Stimulated activated CD4-positive, alpha-beta T cell treated with anti-CD3 and anti-CD28 coated beads, Interleukin-12 subunit alpha, Interleukin-12 subunit beta, amount 100 ng/mL, for 48 hours (primary cell): ENCODE measurements at places on chromosomes 1 and 21.

DNA sequence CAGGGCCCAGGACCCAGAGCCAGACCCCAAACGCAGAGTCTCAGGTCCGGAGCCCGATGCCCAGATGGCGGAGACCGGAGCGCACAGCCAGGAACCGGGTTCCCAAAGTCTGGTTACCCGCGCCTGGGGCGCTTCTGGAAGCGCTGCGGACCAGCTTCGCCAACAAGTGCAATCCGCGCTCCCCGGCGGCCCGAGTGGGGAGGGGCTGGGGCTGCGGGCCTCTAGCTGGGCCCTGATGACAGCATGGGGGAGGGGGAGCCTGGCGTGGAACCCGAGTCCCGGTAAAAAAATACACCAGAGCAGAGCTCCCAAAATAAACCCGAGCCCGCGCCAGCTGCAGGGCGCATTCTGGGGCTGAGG is 494 bp downstream of the NT5C1A start:
- no peak for DNase-seq

- DNase-seq = no peak
These were observed 708.4 kb upstream of the ADAMTS5 start for GRCh38 chr21:27675306-27675705.

DNA sequence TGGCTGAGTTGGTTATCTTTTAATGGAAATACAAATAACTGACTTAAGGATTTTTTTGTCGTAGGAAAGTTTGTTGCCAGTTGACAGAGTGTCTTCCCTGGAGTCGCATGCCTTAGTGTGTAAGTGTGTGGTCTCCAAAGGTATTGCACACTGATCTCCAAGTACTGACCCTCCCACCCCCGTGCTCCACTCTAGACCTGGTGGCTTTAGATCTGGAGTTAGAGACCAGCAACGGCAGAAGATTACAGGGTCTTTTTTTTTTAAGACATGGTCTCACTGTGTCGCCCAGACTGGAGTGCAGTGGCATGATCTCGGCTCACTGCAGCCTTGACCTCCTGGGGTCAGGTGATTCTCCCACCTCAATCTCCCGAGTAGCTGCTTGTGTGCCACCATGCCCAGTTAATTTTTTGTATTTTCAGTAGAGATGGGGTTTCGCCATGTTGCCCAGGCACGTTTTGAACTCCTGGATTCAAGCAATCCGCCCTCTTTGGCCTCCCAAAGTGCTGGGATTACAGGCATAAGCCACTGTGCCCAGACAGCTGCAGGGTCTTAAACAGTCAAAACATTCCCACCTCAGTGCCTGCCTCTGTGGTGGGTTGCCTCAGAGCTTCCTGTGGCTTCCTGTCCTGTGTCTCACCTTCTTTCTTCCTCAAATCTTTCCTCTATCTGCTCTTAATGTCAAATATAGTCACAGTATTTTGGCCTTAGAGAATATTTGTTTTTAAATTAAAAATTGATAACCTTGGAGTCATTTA is 6.9 kb downstream of the TRAPPC10 start:
- DNase-seq = no peak

DNA sequence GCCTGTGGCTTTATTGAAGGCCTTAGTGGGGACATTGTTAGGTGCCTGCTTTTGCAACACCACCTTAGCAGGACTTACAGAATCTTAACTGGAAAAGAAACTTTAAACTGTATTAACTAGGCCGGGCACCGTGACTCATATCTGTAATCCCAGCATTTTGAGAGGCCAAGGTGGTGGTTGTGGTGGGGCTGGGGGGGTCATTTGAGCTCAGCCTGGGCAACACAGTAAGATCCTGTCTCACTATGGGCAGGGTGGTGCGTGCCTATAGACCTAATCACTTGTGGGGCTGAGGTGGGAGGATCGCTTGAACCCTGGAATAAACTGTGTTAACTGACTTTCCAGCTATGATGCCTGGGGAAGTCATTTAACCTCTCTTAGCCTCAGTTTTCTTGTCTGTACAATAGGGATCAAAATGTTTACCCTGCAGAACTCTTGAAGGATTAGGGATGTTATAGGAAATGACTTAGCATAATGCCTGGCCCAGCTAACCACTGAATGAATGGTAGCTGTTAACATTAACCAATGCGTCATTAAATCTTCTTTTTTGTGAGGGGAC is 39.5 kb downstream of the IER5 start:
- DNase-seq = no peak

GRCh38 chr1:102529446-102529845 is 532.7 kb upstream of the OLFM3 start:
- DNase-seq = no peak
